Stromal cell of bone marrow (primary cell): ENCODE measurements at places on chromosomes 12 and 14.
A peak's percentile ranks its signal among the peaks of the same experiment; 100 is the strongest.

DNA sequence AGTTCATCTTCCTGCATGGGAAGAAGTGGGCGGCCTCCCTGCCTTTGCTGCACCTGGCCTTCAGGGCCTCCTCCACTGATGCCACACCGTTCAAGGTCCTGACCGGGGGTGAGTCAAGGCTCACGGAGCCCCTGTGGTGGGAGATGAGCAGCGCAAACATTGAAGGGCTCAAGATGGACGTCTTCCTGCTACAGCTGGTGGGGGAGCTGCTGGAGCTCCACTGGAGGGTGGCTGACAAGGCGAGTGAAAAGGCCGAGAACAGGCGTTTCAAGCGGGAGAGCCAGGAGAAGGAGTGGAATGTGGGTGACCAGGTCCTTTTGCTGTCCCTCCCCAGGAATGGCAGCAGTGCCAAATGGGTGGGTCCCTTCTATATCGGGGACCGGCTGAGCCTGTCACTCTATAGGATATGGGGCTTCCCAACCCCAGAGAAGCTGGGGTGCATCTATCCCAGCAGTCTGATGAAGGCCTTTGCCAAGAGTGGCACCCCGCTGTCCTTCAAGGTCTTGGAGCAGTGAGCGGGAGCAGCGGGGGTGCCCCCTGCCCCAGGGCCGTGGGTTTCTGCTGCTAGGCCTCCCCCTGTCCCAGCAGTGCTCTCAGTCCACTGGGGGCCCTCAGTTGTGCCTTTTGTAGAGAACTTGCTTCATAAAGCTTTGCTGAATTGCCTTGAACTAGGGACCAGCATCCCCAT is 12.4 kb downstream of the CBLN3 start:
- DNase-seq = no peak

GRCh38 chr14:28298156-28298555 is 468.4 kb upstream of the FOXG1 start:
- DNase-seq = no peak

DNA sequence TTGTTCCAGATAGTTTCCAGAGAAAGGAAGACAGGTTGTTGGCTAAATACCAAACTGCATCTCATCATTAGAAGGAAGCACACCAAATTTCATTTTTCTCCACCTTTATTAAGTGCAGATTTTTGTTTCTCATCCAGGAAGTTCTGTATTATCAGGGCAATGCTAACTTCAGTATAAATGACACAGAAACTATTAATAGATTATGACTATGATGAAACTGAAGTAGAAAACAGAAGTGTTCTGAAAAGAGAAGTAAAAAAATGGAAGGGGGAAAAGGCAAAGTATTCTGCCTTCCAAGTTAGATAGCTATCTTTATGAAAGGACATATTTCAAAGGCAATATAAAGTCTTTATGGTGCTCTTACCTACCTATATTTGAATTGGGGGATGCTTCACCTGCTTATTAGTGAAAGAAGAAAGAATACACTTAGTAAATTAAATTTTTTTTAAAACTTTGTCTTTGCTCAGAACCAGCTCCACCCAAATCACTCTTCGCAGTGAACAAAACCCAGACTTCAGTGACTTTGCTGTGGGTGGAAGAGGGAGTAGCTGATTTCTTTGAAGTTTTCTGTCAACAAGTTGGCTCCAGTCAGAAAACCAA is 223.9 kb downstream of the PTPRO start:
- no peak for DNase-seq

DNA sequence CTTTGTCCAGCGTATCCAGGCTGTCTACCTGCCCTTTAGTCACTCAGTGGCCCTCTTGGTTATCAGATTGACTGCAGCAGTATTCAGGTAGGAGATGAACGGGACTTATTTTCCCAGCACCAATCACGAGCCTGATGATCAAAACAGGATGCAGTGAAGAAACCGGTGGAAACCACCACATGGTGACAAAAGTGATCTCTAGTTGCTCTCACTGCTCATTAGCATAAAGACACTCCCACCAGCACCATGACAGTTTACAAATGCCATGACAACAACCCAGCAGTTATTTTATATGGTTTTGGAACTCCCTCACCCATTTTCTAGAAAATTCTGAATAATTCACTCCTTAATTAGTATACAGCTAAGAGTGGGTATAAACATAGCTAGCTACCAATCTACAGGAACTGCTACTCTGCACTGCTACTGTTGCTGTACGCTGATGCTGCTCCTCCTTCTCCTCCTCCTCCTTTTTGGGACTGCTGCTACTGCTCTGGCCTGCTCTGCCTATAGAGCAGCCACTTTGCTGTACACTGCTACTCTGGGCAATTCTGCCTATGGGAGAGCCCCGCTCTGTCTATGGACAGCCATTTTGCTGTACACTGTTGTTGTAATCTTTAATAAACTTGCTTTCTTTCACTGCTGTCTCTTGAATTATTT is 142.5 kb upstream of the SSTR1 start:
- DNase-seq = no peak

DNA sequence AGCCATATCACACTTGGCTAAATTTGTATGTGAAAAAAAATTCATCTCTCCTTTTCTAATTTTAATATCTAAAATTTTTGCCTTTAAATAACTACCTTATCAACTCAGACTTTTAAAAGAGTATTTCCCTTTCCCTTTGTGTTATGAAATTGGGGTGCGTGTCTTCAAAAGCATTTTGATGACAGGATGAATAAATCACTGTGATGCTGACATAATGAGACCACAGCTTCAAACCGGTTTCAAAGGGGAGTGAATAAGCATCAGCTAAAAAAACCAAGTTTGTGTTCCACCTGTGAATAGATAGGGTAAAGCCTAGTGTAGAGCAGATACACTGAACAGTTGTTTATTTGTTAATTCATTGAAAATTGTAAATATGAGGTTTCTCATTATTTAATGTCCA is 85.0 kb downstream of the LGR5 start:
- no peak for DNase-seq

DNA sequence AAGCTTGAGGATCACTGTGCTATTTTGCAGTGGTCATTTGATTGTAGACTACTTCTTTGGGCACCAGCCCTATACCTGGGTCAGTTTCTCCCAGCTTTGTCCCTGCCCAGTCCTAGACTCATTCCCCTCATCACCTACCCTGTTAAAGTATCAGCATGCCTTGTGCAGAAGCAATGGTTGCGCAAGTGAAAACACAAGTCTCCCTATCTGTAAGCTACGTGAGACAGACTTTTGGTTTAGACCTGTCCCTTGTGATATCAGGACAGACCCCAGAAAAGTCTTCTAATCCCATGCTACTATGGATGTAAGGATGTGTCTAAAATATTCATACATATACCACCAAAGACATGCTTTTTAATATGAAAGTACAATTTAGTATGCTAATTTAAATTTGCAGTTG is 88.8 kb upstream of the ATP2B1 start:
- no peak for DNase-seq

DNA sequence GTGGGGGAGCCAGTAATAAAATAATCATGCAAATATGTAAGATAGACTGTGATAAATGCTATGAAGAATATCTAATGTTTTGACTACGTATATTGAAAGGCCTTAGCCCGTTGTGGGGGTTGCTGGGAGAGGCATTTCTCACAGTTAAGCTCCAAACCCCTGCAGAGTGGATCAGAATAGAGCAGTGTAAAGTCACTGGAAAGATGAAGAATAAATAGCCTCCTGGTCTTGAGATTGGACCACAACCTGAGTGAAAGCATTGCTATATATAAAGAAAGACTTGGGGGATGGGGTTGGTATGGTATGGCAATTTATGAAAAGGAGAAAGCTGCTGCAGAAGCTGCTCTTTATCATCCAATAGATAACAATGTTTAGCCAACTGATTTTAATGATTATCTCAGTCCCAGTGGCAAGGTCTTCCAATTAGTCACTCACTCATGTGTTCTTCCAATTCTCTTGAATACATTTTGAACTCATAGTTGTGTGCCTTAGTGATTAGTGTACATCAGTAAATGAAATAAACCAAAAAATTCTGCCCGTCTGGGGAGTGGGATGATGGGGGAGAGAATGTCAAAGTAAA is 10.2 kb downstream of the PLEKHA5 start:
- DNase-seq = no peak

- no peak for DNase-seq
Measured at GRCh38 chr14:68669603-68670358, 123.1 kb downstream of the ZFP36L1 start.

- no peak for DNase-seq
Measured at GRCh38 chr12:52318241-52318990, 2.8 kb downstream of the KRT83 start.

DNA sequence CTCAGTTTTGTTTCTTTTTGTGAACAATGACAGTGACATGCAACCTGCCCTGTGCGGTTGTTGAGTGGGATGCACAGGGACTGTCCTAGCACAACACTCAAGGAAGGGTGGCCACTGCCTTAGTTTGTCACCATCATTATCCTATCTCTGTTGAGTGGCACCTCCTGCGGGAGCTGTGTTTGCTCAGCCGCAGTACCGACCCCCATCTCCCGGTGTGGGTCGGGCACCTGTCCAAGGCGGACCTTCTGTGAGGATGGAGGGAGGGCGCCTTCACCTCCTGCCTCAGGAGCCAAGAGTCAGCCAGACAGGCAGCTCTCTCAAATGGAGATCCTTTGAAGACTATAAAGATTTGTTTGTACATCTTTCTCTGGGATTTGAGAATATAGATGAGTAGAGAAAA is 142.1 kb downstream of the TSPAN9 start:
- DNase-seq = no peak

- DNase-seq = no peak
Measured at GRCh38 chr12:94207467-94207848, 59.1 kb downstream of the PLXNC1 start.

GRCh38 chr12:70317781-70318180 is 48.3 kb upstream of the KCNMB4 start:
- no peak for DNase-seq

DNA sequence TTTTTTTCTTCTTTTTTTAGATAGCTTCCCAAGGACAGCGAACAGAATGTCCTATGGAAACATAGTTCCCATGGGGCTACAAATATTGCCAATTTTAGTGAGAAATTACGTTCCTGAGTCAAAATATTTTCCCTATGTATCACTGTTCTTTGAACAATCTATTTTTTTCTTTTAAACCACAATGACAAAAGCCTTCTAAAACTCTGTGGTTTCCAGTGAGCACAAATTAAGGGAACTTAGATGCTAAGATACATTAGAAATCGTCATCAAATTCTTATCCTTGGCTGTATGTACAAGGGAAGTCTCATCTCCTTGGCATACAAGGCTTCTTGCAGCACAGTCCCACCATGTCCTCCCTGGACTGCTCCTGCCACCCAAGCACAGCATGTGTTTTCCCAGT is 17.9 kb downstream of the CPM start:
- DNase-seq = peak; percentile 84

DNA sequence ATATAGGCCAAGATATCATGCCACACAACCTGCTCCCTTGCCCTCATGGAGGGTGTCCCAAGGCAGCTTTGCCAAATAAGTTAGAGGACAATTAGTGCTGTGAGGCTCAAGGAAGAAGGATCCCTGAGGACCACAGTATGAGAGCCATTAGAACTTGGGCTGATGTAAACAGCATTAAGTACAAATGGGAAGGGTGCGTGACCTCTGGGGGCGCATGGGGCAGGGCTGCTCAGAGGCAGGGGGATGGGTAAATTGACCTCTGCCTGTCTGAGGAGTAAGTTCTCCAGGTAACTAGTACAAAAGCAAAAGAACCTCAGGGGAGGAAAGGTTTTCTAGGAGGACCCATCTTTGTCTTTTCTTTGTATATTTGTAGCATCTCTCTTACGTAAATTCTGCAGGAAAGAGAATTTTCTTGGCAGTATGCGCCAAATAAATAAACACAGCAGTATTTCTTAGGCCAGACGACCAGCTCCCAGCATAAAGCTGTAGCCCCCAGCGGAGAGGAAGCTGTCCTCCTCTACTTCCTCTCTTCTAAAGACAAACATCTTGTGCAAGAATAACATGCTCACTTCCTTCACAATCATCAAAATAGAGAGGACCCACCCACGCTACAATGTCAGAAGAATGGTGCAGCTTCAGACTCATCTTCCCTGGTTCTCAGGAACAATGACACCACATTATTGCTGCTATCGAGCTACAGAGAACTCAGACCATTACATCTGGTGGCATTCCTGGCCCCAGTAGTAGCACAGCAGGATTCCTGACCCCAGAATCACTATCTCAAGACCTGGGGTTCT is 16.4 kb upstream of the VWF start:
- DNase-seq = no peak

DNA sequence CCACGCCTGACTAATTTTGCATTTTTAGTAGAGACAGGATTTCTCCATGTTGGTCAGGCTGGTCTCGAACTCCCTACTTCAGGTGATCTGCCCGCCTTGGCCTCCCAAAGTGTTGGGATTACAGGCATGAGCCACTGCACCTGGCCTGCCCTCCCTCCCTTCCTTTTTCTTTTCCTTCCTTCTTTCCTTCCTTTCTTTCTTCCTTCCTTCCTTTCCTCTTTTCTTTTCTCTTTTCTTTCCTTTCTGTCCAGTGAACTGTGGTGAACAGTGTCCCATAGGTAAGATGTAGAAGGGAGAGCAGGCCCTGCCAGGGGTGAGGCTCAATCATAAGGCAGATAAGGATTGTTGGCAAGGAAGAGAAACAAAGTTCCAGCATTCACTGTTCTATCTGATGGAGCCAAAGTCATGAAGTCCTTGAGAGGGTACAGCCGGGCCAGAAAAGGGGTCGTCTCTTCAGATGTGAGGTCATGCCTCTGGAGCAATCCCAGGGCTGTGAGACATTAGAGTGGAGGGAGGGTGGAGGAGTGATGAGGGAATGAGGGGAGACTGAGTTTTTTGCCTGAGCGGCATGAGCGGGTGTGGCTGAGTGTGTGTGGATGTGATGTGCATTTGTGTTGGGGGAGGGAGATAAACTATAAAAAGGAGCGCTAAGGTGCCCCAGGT is 4.2 kb upstream of the MLF2 start:
- no peak for DNase-seq

- no peak for DNase-seq
Measured at GRCh38 chr12:53743266-53744129, 8.3 kb downstream of the CISTR start.

GRCh38 chr14:94768521-94769390 is 1.2 kb downstream of the GSC start:
- no peak for DNase-seq

GRCh38 chr12:41930866-41931437 is 213.7 kb downstream of the GXYLT1 start:
- DNase-seq = no peak

DNA sequence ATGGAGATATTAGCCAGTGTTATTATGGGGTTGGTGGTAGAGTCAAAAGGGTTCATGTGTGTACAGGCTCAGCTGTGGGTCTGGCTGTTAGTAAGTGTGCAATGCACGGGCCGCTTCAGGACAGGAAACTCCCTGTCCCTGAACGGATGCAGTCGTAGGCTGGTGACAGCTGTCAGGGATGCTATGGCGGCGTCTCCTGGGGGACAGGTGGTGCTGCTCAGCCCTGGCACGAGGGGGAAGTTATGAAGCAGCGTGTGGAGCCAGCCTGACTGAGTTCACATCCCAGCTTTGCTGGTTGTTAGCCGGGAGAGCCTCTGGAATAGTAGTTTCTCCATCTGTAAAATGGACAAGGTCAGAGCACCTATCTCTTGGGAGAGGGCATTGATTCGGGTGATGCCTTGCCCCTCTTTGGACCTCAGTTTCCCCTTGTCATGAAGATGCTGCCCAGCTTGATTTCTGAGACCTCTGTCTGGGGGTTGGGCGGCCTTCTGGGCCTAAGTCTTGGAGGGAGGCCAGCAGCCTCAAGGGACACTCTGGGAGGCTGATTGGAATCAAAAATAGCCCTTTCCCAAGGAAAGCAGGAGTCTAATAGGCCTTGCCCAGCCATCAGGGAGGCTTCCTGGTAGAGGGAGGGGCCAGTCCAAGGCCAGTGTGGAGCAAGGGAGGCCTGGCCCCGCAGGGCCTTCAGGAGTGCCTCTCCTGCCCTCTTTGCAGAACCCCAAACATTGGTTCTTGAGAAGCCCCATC is 7.1 kb downstream of the ASB2 start:
- no peak for DNase-seq
